NCI-H2081 (cell line): ENCODE measurements at places on chromosomes 2 and 18.

DNA sequence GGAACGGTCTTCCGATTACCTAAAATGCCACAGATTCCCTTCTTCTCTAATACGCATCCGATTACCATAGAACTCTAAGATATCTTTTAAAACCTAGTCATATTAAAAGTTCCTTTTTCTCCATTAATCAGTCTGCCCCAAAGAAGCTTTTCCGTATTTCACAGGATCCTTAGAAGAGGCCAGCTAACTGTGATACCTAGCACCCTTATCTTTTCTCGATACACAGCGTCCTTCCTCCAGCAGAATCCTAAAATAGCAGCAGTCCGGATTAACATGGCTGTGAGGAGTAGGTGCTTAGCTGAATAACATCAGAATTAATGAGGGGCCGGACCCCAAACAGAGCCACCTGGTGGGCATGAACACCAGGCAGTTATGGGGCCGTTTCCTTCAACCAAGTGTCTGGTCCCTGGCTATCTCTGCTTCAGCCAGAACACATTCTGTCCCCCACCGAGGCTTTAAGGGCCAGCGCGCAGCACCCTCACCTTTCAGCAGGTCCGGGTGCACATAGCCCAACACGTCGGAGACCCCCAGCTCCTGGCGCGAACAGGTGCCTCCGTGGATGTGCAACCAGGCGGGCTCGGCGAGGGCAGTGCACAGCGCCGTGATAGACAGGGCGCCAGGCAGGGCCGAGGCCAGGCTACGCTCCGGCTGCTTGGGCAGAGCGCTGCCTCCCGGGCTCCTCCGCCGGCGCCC lies 995 bp downstream of the TMEM127 start:
- no peak for DNase-seq

DNA sequence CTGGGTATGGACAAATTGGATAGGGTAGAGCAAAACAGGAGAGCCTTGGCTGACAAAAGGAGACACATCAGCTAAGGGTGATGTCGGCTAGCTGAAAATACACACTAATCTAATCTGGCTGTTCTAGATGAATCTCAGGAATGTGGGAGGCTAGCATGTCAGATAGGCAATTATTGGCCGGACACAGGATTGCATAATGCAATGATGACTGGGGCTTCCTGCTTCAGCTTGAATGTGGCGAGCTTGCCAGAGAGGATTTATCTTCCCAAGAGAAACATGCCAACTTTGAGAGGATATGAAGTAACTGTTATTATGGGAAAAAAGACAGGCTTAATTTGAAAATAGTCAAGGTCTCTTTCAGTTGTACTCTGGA lies 102.4 kb downstream of the TRIB2 start:
- DNase-seq: no peak

DNA sequence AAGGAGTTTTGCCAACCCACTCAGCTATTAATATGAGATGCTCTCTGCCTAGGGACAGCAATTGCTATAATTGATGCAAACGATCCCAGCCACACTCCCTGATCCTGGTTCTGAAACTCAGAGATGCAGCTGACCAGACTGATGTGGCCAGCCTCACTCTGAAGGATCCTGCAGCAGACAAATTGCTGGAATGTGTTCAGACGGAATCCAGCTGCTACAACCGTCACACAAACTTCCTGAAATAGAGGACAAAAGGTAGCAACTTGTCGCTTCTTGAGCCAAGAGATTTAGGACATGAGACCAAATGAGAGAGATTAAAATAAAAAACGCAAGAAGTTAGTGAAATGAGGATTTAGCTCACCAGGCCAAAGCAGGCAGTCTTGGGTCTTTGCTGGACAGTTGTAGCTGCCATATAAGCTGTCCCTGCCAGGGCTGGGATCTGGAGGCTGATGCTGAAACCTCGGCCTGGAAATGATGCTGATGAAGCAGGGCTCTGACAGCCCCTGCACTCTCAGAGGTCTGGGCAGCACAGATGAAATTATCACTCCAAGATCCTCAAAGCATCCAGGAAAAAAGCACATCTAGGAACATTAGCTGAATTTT lies 8.3 kb upstream of the YWHAQ start:
- DNase-seq: no peak

- no peak for DNase-seq
Observed at GRCh38 chr2:216082805-216083204, 1.1 kb downstream of the TMEM169 start.

GRCh38 chr2:100818606-100819369 lies 1.2 kb upstream of the NPAS2 start:
- no peak for DNase-seq

DNA sequence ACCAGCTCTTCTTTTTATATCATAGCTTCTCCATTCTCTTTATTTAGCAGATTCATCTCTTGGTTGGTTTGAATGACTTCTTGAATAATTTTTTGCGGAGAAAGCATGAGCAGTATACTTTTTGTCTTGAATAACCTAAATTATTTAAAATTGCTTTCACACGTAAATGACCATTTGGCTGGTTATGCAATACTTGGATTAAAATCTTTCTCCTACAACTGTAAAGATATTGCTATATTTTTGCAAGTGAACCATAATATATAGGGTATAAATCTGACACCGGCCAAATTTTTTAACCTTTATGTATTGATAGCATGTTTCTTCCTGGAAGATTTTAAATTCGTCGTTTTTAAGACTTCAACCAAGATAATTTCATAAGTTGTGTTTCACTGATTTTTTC lies 6.2 kb upstream of the ZSWIM2 start:
- no peak for DNase-seq

DNA sequence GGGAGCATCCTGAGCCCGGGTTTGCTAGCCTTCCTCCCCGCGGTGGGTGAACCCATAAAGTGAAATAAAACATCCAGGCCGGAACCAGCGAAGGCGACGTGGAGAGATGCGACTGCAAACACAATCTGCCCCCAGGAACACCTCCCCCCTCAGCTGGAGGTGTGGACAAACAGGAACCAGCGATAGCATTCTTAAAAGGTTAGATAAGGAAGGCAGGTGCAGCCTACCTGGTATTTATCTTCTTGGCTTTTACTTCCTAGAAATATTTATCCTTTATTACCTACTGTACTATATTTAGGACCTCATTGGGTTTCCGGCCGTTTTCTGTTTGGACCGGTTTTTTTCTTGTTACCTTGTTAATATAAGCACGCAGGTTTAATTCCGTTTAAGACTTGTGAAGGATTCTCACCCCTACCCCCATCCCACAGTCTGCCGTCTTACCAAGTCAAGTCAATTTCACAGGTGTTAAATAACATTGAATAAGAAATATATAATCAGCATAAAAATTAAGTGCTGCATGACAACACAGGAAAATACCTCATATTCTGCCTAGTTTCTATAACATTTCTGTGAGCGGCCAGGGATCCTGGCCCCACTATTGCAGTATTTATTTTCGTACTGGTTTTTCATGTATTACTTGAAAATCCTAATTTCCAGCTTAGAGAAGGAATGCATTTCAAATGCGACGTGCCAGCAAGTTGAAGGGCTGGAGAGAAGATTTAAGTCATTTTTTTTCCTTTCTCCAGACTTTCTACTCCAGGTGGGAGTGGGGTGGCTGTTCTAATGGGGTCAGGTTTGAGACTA lies 224.0 kb upstream of the ID2 start:
- DNase-seq: no peak

GRCh38 chr2:25090801-25091200 lies 48.9 kb downstream of the EFR3B start:
- DNase-seq: no peak

DNA sequence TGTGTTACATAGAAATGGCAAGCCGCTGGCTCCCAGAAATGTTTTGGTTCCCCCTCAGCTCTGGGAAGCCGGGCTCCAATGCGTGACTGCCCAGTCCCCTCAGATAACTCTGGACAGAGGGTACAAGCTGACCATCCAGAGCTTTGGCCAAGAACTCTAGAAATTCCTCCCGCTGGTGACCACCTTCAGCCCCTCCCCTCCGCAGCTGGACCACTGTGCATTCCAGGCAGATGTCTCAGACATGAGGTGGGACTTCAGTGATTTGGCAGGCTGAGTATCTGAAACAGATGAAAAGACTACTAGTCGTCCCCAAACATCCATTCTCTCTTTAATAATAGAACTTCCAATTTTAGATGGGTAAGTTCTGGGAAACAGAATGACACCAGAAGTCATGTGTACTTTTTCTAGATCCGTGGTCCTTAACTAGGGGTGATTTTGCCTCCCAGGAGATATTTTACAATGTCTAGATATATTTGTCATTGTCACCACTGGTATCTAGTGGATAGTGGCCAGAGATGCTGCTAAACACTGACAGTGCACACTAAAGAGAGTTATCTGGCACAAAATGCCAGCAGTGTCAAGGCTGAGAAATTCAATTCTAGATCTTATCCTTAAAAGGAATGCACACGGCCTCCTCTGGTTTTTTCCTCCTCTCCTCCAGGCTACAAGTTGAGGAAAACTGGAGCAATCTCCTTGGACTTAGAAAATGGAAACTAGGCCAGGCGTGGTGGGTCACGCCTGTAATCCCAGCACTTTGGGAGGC lies 294.3 kb downstream of the SRBD1 start:
- no peak for DNase-seq

GRCh38 chr2:60047347-60047746 lies 506.1 kb downstream of the BCL11A start:
- DNase-seq: no peak

- no peak for DNase-seq
Observed at GRCh38 chr2:84234103-84234502, 225.0 kb downstream of the SUCLG1 start.

GRCh38 chr2:38441346-38441745 lies 64.3 kb upstream of the ATL2 start:
- no peak for DNase-seq

DNA sequence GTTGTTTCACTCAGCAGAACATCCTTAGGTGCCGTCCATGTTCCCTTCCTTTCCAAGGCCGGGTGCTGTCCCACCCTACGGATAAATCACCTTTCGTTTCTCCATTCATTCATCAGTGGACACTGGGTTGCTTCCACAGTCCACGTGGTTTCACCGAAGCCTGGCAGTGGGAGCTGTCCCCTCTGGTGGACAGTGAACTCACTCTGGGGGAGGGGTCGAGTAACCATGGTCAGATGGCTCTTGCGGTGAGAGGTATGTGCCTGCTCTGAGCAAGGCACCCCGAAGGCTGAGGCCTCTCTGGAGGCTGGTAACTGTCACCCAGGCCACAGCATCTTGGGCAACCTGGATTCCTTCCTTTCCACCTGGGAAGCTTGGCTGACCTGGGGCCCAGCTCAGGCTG lies 61.5 kb upstream of the TWIST2 start:
- DNase-seq: no peak

- no peak for DNase-seq
Observed at GRCh38 chr2:56531668-56532420, 348.1 kb downstream of the CCDC85A start.

GRCh38 chr2:6341588-6342129 lies 524.0 kb downstream of the CMPK2 start:
- DNase-seq: no peak

DNA sequence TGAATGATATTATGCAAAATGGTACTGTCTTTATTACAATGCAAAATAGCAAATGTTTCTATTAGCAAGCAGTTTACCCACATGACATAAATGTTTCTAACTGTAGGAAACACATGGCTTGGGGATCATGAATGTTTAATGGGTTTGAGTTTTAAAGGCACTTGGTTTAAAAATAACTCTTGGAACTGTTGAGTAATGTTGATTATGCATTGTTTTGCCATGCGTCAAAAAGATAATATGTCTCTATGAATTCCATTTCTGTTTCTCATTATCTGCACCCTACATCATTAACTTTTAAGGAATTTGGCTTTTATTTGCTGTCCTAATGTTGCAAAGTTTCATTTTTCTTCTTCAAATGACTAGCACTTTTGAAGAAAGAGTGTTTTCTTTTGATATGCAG lies 1355.5 kb downstream of the SUCLG1 start:
- DNase-seq: no peak

DNA sequence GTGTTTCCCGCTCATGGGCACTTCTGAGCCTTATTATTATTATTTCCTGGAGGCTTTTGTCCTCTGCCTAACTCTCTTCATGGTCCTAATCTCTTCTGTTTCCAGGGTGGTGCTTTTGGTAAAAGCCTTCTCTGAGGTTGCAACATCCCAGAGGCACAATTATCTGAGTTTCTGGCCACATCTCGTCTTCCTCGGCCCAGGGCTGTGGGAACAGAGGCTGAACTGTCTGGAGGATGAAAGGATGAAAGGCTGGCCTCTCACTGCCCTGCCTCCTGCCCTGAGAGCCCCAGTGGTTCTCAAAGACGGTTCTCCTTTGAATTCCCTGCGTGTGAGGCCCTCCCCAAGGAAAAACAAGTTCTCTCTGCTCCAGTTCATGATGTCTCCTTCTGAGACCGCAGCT lies 13.8 kb downstream of the GYPC start:
- DNase-seq: no peak

DNA sequence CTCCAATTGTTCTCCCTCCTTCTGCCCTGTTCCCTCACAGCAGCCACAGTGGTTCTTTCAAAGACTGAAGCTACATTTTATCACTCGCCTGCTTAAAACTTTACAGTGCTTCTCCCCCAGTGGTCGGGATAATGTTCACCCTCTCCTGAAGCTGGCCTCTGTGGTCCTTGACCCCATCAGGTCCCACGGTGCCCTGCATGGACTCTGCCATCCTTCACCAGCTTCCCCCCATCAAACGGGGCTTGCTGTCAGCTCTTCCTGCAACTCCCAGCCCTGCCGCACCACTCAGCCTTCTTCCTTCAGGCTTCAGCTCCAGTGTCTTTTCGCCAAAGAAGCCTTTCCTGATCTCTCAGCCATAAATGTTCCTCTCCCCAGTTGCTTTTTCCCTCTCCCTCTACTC lies 118.1 kb downstream of the NEDD4L start:
- no peak for DNase-seq

GRCh38 chr2:229852565-229852964 lies 69.2 kb downstream of the TRIP12 start:
- DNase-seq: no peak

- no peak for DNase-seq
Observed at GRCh38 chr2:159449504-159450124, 163.1 kb upstream of the WDSUB1 start.

- no peak for DNase-seq
Observed at GRCh38 chr18:61991201-61991600, 98.4 kb upstream of the RNF152 start.

DNA sequence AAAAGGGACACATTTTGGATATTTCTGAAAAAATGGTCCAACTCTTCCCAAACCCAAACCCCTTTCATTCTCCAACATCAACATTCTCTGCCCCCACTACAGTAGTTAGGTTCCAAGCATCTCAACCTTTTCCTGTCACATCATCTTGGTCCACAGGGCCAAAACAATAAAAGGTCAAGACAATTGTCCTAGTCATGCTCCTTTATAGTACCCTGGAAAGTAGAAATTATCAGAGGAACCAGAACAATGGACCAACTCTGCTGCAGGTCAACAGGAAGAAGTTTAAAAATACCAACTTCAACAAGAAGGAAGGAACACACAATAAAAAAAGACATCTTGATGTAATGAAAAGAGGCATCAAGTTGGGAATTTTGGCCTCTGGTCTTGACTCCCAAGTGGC lies 36.1 kb downstream of the CLASP1 start:
- DNase-seq: no peak

DNA sequence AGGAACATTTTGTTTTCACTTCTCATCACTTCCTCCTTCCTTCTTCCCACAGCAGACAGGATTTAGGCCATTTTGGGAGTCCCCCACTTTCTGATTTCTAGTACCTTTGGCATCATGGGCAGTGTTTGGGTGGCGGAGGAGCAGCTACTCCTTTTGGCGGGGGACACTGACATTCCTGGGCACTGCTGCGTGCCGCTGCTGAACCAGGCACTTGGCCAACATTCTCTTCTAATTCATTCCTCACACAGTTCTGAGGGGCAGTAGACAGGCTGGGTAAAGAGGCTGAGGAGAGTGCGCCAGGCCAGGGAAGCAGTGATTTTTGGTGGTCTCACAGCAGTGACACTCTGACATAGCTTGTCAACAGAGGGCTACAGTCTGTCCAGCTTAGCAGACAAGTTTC lies 270.2 kb downstream of the LOXHD1 start:
- DNase-seq: no peak
